Thoracic aorta (tissue), 2 donors: ENCODE measurements at places on chromosomes 2 and 18. TPM values are rescaled to one million over a fixed set of nuclear protein-coding genes. Genes with fewer than 3 reads are reported as not detected.

The DGKD gene
- 47.3 TPM for total RNA-seq

DNA sequence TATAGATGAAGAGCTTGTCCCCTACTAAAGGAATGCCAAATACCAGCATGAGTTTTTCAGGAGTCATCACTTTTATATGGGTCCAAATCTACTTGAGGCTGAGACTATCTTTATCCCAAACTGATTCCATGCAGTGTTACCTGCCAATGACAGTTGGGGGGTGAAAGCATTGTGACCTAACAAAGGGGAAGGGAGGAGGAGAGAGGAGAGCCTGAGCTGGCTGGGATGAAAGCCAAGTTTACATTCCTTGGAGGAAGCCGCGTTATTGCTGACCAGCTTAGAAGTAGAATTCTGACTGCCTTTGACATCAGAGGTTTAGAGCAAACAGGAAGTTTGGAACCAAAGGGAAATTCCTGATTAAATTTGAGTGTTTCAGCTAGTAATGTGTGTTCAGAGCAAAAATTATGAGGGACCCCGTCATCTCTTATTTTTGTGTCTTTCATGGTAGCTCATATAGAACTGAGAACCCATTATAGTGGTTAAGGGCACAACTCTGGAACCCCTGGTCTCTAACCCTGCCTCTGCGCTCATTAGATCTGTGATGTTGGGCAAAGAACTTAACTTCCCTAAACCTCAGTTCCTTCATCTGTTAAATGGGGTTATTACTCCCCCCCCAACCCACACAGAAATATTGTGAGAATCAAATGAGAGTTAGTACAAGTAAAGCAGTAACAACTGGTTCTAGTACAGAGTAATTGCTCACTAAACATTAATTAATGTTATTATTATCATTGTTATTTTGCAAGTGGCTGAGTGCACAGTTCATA lies 199.3 kb upstream of the EPAS1 start:
- peak; percentile 31 for DNase-seq

The HOXD8 gene
- 11.2 TPM for total RNA-seq

GRCh38 chr2:70717431-70718038 lies 50.5 kb downstream of the ADD2 start:
- no peak for DNase-seq

GRCh38 chr2:45614871-45615415 lies 3.9 kb upstream of the SRBD1 start:
- DNase-seq: no peak

GRCh38 chr2:172083628-172084394 lies 1.5 kb upstream of the DLX1 start:
- no peak for DNase-seq

DNA sequence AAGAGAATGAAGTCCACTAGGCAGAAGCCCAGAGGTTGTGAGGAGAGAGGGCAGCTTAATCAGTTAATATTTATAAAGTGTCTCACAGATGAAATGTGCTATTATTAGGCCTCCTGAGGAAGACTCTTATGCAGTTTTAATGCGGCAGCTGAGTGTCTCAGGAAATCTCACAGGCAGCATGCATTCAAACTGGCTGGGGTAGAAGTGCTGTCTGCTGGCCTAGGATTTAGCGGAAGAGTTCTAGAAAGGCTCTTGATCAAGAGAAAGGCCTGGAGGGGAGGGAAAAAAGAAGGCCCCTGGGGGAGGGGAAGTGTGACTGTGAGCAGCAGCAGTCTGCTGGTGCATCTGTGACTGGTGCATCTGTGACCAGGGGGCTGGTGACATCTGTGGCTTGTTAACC lies 133.0 kb downstream of the FSHR start:
- no peak for DNase-seq

GRCh38 chr2:66034467-66034866 lies 400.5 kb upstream of the MEIS1 start:
- DNase-seq: no peak
